ENCODE measurements at places on chromosomes 1 and 21.

DNA sequence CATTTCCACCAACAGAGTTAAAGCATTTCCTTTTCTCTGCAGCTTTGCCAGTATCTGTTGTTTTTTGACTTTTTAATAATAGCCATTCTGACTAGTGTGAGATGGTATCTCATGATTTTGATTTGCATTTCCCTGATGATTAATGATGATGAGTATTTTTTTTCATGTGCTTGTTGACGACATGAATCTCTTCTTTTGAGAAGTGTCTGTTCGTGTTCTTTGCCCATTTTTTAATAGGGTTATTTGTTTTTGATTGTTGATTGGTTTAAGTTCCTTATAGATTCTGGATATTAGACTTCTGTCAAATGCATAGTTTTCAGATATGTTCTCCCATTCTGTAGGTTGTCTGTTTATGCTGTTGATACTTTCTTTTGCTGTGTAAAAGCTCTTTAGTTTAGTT is 37.9 kb upstream of the PALMD start:
- no peak for DNase-seq

GRCh38 chr1:159743651-159744410 is 29.4 kb upstream of the CRP start:
- DNase-seq = no peak

DNA sequence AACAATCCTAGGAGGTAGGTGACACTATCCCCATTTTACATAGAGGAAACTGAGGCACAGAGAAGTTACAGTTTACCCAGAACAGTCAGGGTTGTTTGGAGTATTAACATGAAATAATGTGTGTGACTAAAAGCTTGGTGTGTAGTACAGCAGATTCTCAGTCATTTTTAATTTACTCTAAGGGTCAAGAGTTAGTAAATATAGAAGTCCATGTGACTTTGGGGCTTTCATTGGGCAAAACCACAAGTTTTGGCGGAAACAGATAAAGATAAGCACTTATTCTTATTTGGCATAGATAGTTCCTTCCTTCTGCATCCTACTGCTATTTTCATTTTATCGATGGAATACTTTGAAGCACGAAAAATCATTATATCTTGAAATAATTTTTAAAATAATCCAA is 128.5 kb downstream of the DNM3 start:
- no peak for DNase-seq

GRCh38 chr1:2896824-2897223 is 95.3 kb upstream of the TTC34 start:
- DNase-seq = no peak

All from COLO829 (cell line).